ENCODE measurements at places on chromosomes 11 and 22.

GRCh38 chr11:73981051-73981805, 1.4 kb downstream of the UCP2 start:
- no peak for DNase-seq

- no peak for DNase-seq
Observed at GRCh38 chr11:70912226-70912840, 340.0 kb downstream of the SHANK2 start.

GRCh38 chr11:109795234-109795633, 298.0 kb upstream of the ZC3H12C start:
- DNase-seq = no peak

DNA sequence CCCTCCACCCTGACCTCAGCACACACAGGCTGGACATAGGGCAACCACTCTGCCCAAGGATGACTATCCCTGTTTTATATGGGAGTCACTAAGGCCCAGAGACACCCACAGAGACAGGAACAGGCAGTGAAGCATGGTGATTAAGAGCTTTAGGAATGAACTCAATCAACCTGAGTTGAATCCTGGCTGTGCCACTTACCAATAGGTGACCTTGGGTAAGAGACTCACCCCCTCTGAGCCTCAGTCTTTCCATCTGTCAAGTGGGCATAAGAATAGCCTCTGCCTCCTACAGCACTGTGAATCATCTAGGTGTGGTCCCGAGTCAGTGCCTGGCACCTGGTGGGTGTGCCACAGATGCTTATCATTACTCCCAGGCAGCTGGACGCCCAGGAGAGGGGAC, 6.8 kb downstream of the CRYBB1 start:
- no peak for DNase-seq

DNA sequence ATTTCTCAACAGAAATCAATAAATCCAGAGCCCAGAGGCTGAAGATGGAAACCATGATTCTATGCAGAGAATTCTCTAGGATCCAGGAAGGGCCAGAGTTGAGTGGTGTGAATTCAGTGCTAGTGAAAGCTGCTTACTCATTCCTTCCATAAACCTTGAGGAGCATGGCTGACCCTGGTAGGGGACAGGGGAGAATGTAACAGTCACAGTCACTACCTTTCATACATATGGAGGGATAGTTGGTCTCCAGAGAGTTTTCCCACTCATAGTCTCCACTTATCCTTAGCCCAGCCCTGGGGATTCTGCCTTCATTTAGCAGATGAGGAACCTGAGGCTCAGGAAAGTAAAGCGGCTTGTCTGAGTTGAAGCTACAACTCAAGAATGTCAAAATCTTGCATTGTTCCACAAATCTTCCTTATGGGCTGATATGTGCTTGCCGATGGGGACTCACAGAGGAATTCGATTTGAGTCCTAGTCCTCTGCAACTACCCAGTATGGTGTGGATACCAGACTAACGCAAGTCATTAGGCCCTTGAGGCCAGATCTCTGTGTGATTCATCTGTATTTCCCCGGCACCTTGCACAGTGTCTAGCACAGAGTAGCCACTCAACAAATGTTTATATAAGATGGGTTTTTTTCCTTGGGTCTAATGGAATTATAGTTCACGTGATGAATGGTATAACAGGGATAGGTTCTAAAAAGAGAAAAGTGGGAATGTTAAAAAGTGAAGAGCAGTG, 3.7 kb upstream of the ANAPC15 start:
- DNase-seq = no peak

DNA sequence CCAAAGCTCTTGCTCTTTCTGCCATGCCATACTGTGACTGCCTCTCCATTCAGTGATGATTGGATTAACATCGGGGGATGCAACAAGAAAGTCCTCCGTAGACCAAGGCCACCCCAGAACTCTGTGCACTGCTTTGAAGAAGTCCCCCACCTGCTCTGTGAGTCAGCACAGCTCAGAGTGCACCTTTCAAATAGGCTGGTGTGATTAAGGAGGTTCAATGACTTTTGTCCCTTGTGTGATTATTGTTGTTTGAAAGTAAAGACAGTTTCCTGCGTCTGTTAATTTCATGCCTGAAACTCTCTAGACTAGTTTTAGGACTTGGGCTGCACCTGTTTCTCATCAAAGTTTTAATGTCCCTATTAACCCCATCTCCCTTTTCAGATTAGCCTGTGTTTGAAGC, 33.0 kb upstream of the DBX1 start:
- no peak for DNase-seq

Data from T-helper 9 cell (primary cell).